ENCODE measurements at places on chromosomes 3 and 15.

DNA sequence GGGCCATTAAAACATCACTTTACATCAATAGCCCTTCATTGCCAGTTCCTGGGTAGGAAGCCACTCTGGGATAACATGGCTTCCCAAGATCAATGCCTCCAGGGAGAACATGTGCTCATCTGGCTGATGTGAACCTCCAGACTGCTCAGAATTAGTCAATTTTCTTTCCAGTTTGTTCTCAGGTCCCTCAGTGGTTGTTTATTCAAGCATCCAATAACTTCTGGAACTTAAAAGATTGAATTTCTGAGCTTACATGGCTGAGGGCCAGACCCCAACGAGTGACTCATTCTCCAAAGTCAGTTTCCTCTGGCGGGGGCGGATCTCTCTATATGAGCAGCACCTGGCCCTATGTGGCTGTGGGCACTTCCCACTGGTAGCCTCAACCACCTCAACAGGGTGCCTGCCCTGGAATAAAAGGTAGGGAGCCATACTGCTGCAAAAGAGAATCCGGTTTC is 34.0 kb downstream of the LYZL4 start:
- peak; percentile 24 for DNase-seq

DNA sequence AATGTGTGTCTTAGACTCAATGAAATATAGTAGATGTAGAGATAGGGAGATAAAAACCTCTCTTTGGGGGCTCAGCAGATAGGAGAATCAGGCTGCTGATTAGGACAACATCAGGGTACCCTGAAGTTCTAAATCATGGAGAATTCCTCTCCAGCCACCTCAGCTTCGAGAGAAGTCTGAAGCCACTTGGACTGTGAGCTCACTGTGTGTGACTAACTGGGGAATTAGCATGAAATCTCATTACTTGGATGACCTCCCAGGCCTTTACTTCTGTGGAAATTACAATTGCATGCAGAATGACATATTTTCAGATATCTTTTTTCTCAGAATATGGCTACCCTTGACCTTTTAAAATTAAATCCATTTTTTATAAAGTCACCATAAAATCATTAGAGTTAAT is 128.0 kb upstream of the MRPL3 start:
- no peak for DNase-seq

- no peak for DNase-seq
Measured at GRCh38 chr3:127443581-127444375, 146.8 kb downstream of the TPRA1 start.

DNA sequence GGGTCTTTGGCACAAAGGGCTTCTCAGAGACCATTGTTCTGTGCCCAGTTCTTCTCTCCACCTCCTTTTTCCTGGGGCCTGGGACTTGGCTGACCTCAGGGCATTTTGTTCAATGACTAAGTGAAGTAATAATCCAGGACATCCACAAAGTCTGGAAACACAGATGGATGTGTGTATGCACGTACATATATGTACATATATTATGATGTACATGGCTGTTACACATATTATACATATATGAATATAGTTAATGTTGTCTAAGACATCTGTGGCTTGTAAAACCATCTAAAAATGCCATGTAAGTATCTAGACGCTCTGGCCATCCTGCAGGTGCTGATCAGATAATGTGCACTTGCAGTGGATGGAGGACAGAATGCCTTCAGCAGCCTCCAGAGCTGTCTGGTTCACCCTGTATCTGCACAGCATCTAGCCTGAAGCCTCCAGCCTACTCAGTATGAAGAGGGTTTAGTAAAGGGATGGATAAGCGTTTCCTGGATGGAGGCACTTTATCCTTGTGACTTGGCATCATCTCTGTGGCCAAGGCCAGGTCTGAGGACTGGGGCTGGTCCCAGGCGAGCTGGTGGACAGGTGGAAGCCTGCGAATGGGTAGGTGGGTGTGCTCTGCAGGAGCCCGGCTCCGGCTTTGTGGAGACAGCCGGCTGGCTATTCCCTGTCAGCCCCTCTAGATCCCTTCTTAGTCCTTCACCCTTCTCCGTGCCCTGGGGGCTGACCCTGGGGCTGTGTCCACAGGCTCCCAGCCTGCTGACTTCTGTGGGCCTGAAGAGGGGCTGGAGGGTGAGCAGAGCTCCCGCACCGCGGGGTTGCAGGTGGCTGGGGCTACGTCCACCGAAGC is 88.4 kb downstream of the WNT7A start:
- DNase-seq, result no peak

- DNase-seq, result no peak
Measured at GRCh38 chr15:89496155-89497098, at the start of gene RHCG. RHCG (minus strand) TSS chr15:89496583; CDS start chr15:89496544, 39 bp downstream.

DNA sequence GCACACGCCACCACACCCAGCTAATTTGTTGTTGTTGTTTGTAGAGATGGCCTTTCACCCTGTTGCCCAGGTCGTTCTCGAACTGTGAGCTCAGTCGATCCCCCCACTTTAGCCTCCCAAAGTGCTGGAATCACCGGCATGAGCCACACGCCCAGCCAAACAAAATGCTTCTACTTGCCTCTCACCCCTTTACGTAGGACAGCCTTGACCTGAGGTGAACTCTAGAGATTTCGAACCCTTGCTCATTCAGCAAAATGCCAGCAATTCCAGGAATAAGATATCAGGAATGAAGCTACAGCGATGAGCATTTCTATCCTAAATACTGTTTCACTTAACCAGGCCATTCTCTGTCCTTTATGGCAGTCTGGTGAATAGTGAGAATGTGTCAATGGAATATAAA is 135.0 kb downstream of the LRRK1 start:
- no peak for DNase-seq

- no peak for DNase-seq
Measured at GRCh38 chr15:62257996-62258521, 93.0 kb upstream of the C2CD4B start.

- DNase-seq, result peak; percentile 97
Measured at GRCh38 chr15:39782441-39783138, at the start of gene FSIP1. FSIP1 (minus strand) TSS chr15:39782841; CDS start chr15:39776524, 6,317 bp downstream.

DNA sequence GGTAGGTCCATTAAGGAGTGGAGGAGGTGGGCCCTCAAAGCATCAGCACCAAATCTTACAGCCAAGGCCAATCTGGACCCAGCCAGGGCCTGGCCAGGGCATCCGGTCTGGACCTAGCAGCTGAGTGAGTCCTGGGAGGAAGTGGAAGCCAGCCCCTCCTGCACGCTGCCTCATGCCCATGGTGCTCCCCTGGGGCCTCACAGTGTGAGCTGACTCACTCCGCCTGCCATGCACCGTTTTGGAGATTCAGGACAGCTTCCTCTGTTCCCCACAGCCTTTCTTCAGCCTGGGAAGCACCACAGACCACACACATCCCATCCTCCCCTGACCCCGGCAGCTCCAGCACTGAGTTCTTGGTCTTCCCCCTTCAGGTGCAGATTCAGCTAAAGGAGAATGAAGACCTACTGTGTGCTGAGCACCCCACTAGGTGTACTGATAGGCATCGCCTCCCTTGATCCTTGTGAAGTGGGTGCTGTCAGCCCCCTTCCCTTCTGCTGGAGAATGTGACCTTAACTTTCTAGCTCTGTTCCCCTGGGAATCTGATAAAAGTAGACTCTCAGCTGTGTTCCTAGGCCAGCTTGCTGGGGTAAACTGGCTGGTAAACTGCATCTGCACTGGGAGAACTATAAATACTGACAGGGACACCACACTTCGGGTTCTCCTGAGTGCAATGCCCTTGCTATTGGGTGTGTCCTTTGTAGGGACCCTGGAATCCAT is 36.8 kb upstream of the SEC13 start:
- DNase-seq, result peak; percentile 77

DNA sequence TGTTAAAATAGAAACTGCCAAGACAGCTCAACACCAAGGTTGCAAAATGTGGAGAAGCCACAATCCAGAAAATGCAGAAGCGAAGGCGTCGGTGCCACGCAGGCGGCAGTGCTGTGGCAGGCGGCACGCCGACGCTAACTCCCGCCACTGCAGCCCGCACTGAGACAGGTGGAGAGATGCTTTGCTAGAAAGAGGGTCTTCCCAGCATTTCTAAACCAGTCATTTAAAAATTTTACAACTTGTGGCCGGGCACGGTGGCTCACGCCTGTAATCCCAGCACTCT is 23.2 kb downstream of the CYFIP1 start:
- no peak for DNase-seq

GRCh38 chr15:59993950-59994401 is 10.1 kb upstream of the FOXB1 start:
- no peak for DNase-seq

GRCh38 chr3:64578062-64578770 is 109.6 kb downstream of the ADAMTS9 start:
- DNase-seq, result no peak

DNA sequence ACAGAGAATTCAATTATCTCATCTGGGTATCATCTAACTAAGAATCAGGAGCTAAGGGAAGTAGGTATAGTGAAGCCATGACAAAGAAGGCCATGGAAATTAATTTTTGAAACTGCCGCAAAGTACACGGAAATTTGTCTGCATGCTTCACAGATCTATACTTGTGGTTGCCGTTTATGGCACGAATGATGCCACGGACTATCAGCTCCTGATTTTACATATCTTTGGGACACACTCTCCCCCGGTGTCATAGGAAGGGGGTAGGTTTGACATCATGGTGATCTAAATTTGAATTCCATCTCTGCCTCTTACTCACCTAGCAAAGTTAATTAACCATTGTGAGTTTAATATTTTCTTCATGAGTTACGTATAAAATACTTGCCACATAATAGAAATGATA is 14.0 kb downstream of the ARPP21 start:
- no peak for DNase-seq

DNA sequence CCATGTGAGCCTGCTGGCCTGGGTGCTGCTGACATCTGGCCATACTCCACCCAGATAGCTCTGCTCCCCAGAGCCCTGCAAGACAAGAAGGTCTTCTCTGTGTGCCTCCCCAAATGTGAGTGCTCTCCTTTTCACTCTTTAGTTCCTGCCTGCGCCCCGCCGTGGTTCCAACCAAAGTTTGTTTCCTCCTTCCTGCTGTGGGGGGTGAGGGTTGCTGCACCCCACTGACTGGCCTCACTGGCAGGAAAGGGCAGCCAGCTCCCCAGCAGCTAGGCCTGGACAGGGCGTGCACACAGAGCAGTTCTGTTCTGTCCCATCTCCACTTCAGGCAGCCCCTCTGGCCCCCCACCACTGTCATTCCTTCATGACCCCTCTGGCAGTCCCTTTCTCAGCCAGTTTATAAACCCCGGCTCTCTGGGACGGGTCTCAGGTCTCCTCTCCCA is 5.4 kb upstream of the CCDC174 start:
- DNase-seq, result no peak

DNA sequence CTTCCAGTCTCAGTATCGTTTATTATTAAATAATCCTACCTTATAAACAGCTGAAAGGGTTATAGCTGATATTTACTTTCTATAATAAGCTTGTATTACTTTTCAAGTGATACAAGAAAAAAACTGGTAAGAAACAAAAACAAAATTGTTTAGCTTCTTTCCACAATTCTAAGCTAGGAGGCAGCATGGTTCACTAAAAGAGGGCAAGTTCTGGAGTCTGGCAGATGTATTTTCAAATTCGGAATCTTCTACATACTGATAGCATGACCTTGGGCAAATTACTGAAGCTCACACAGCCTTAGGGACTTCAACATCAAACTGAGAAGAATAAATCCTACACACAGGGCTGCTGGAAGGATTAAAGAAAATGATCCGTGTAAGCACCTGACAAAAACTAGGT is 15.4 kb downstream of the C15orf62 start:
- no peak for DNase-seq

DNA sequence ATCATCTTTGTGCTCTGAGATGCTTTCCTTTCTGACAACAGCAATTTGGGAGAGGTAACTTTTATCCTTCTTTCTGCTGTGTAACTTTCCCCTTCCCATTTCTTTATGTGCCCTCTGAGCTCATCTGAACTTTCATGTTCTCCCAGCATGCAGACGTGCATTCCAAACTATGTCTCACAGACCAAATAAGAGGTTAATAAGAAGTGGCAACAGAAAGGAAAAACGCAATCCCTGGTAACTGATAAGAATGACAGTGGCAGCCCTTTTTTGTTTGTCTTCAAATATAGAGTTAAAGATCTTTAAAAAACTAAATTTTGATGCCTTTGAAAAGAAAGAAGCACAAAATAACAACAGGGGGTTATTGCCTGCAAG is 533.4 kb downstream of the FOXP1 start:
- DNase-seq, result no peak

GRCh38 chr3:28077572-28077971 is 163.8 kb upstream of the CMC1 start:
- no peak for DNase-seq

DNA sequence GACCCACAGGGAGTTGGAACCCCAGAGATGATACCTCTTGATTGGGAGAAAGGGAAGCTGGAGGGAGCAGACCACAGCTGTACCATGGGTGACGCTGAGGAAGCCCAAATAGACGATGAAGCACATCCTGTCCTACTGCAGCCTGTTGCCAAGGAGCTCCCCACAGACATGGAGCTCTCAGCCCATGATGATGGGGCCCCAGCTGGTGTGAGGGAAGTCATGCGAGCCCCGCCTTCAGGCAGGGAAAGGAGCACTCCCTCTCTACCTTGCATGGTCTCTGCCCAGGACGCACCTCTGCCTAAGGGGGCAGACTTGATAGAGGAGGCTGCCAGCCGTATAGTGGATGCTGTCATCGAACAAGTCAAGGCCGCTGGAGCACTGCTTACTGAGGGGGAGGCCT is 201.1 kb downstream of the AKAP13 start:
- no peak for DNase-seq

DNA sequence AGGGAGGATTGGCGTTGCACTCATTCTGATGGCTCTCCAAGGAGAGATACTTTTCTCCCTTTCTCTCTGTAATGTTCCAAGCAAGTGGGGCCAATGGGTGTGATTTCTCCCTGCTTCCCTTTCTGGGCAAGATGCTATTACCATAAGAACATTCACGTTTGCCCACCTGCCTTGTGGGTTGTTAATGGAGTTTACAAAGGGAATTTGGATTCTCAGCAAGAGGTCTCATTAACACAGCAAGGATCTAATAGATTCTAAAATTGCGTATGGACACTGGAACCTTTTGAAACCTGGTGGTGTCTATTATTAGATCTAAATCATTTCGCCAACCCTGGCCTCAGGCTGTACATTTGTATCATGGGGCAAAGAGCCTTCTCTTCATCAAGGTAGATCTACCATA is 74.1 kb downstream of the SLCO3A1 start:
- DNase-seq, result no peak

GRCh38 chr3:128392818-128393544 is 73.7 kb downstream of the DNAJB8 start:
- DNase-seq, result no peak

GRCh38 chr15:55993111-55993803 is at the start of gene NEDD4:
NEDD4 (minus strand) TSS chr15:55993612; CDS start chr15:55993555, 57 bp downstream.
- peak; percentile 48 for DNase-seq

DNA sequence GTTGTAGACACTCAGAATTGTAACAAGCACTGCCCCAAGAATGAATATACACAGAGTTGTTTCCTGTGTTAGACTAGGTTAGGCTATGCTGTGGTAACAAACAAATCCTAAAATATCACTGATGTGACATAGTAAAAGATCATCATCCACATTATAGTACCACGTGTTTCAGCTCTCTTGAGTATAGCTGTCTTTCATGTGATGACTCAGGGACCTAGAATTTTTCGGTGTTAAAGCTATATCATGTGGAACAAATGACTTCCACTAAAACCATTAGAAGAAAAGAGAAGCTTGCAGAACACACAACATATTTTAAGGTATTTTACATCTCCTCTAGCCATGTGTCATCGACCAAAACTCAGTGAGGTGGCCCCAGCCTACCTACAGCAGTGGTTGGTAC is 307.9 kb upstream of the RBMS3 start:
- DNase-seq, result no peak

Data from GOT3 (cell line).